ENCODE measurements at places on chromosomes 5 and 9.
A peak's percentile ranks its signal among the peaks of the same experiment; 100 is the strongest.

- DNase-seq = peak; percentile 9
These were observed 105.2 kb downstream of the SH3TC2 start for GRCh38 chr5:148957591-148958202.

GRCh38 chr9:78316166-78316892, 19.4 kb downstream of the PSAT1 start:
- no peak for DNase-seq

- DNase-seq = no peak
These were observed 68.0 kb upstream of the PIP5K1B start for GRCh38 chr9:68637020-68637419.

DNA sequence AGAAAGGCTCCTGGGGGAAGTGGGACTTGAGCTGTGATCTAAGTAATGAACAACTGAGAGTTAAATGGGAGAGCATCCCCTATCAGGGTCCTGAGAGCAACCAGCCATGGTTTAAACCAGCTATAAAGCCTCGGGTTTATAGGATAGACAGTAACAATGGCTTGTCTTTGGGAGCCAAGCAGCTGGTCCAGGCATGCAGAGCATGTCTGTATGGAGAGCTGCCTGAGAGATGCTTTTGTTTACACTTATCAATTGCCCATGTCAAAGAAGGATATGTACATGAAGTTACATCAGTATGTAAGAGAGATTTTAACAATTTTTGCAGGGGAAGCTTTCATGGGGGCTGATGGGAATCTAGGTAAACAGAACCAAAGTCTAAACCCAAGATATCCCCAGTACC, 4.4 kb downstream of the TGFBI start:
- no peak for DNase-seq

GRCh38 chr9:6961845-6962522, 204.2 kb downstream of the KDM4C start:
- DNase-seq = no peak

- DNase-seq = no peak
These were observed 109.9 kb downstream of the TMEM174 start for GRCh38 chr5:73282923-73283322.

- no peak for DNase-seq
These were observed 17.6 kb upstream of the ERCC6L2 start for GRCh38 chr9:95857896-95858295.

- no peak for DNase-seq
These were observed 31.6 kb downstream of the PTGS1 start for GRCh38 chr9:122402403-122402871.

GRCh38 chr9:135666534-135667462, 3.7 kb downstream of the LCN9 start:
- DNase-seq = no peak

DNA sequence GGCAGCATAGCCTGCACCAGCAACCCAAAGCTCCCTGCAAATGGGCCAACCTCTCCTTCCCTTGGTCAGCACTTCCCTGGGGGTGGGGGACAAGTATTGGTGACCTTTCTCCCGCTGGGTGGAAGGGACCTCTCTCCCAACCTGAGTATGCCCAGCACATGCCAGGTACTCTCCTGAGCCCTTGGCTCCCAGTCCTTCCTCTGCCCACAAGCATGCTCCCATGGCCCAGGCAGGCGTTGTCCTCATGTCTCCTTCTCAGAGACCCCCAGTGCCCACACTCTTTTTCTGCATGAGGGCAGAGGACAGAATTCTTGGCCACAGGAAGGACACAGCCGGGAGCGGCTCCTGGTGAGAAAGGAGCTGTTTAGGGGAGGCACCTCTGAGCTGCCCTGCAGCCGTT, 60.3 kb downstream of the PHF2 start:
- DNase-seq = no peak

- no peak for DNase-seq
These were observed 1865.4 kb downstream of the MAT2B start for GRCh38 chr5:165370794-165371193.

GRCh38 chr5:84273517-84273883, 111.2 kb downstream of the EDIL3 start:
- DNase-seq = no peak

DNA sequence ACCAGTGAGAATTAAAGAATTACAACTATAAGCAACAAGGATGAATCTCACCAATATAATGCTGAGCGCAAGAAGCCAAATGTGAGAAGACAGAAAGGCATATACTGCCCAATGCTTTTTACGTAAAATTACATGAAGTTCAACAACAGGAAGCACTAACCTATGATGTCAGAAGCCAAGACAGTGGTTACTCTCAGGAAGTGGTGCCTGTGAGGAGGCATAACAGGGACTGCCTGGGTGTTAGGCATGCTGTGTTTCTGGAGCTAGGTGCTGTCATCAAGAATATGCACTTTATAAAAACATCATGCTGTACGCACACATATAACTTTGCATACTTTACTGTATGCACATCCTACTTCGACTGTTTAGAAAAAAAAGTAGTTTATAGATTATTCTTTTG, 30.1 kb downstream of the FRMD3 start:
- DNase-seq = no peak

DNA sequence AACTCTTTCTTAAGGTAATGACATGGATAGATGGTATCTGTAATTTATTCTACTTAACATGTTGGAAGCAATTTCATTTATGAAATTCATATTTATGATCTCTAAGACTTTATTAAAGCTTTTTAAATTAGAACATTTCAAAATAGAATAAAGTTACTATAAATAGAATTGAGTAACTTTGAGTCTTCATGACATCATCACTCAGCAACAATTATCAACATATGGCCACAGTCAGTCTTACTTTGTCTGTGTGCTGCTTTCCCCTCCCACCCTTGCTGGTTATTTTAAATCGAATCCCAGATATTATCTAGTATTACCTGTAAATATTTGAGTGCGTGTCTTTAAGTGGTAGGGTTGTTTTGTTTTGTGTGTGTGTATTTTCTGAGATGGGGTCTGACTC, 65.2 kb downstream of the IPO11 start:
- no peak for DNase-seq

DNA sequence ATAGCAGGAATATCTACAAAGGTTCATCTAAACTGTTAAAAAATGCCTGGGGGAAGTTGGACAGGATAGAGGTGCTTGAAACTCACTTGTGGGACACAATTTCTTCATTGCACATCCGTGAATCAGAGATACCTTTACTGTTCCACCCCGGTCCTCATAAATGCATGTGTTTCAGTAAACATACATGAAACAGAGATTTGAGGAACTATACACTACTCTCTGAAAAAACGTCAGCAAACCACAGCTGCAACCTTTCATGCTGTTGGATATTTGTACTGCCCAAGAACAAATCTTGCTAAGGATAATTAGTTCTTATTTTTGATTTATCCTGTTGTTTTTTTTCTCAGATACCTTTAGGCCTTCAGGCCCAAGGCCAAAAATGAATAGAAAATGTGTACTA, 337.3 kb downstream of the KDM4C start:
- no peak for DNase-seq

All from stimulated activated CD8-positive, alpha-beta memory T cell treated with anti-CD3 and anti-CD28 coated beads, Interleukin-7, amount 100 ng/mL, for 4 hours (primary cell).